Brain microvascular endothelial cell (primary cell): ENCODE measurements at places on chromosomes 6 and 20.

DNA sequence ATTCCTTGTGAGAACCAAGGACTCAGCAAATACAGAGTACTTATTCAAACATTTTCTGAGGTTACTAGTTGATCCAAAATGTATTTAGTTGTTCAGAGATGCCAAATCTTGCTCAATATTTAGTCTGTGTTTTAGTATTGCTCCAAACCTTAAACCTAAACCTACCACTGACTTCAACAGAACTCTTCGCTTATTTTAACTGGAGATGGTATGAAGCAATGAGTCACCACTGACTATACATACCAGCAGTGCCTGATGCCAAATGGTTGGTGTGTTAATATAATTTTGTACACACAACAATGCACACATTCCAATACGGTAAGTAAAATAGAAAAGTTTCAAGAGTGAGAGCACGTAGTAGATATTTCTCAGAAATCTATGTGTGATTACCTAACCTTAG lies 1.9 kb upstream of the SPTLC3 start:
- peak; percentile 43 for DNase-seq

- peak; percentile 38 for DNase-seq
Measured at GRCh38 chr6:169723200-169723909, 945 bp downstream of the PHF10 start.

- no peak for DNase-seq
Measured at GRCh38 chr6:151512481-151512880, 18.7 kb downstream of the CCDC170 start.

- no peak for DNase-seq
Measured at GRCh38 chr6:41470029-41470330, 76.2 kb upstream of the FOXP4 start.

GRCh38 chr6:32642720-32643106 lies 5.5 kb downstream of the HLA-DQA1 start:
- no peak for DNase-seq

DNA sequence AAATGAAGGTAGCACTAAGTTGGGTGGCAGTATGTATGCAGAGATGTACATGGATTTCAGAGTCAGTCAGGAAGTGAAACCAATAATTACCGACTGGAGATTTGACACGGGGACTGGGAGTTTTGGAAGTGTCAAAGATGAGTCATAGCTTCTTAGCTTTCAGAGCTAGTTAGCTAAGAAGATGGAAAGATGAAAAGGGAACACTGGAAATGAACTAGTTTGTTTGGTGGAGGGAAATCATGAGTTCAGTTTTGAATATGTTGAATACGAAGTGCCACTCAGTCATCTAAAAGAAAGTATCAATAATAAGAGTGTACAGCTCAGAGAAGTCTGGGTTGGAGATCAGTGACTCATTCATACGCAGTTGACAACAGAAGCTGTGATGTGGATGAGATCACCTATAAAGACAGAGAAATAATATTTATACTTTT lies 7.5 kb downstream of the ESF1 start:
- DNase-seq = peak; percentile 63

GRCh38 chr6:139376017-139376330 lies 1.5 kb upstream of the CITED2 start:
- no peak for DNase-seq

DNA sequence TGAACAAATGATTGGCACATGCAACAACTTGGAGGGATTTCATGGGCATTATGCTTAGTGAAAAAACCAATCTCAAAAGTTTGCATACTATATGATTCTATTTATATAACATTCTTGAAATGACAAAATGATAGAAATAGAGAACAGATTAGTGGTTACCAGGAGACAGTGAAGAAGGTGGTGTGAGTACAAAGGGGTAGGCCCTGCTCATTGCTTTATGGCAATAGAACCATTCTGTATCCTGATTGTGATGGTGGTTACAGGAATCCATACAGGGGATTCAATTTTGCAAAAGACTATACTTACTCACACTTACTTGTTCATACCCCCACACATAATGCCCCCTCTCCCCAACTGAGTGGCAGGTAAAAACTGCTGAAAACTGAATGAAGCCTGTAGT lies 30.2 kb upstream of the LAMA4 start:
- no peak for DNase-seq

GRCh38 chr20:51688600-51689244 lies 79.5 kb downstream of the ATP9A start:
- no peak for DNase-seq
